ENCODE measurements at places on chromosomes 13 and 19.

GRCh38 chr13:89988206-89988605 is 1359.3 kb upstream of the MIR17HG start:
- no peak for DNase-seq

- no peak for DNase-seq
These were observed 744.1 kb downstream of the UQCRFS1 start for GRCh38 chr19:28468701-28469459.

DNA sequence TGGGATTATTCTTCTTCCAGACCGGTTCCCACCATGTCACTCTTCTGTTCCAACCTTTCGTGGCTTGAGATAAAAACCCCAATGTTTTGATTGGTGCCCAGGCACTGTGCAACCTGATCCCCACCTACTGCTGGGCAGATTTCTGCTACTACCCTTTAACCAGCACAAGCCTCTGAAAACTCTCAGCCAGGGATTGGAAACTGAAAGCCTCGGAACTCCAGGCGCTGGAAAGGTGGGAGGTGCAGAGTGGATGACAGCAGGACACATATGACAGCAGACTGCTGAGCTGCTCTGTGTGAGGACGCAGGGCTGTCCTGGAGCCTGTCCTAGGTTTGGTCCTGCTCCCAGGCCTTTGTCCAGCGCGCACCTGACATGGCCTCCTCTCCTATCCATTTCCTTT is 68.5 kb upstream of the GTF3A start:
- no peak for DNase-seq

DNA sequence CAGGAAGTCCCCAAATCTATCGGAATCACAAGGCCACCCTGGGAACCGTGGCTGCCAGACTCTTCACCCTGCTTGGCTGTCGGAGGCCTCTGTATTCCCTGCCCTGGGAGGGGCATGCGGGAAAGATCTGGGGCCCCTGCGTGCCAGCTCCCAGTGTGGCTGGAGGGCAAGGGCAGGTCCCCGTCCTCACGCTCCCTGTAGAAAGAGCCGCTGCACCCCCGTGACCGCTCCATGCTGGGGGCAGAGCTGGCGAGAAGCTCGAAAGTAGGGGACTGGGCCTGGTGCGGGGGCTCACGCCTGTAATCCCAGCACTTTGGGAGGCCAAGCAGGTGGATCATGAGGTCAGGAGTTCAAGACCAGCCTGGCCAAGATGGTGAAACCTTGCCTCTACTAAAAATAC is 208.4 kb upstream of the SOX1 start:
- DNase-seq: no peak

GRCh38 chr13:42649831-42650230 is 75.9 kb downstream of the TNFSF11 start:
- no peak for DNase-seq

DNA sequence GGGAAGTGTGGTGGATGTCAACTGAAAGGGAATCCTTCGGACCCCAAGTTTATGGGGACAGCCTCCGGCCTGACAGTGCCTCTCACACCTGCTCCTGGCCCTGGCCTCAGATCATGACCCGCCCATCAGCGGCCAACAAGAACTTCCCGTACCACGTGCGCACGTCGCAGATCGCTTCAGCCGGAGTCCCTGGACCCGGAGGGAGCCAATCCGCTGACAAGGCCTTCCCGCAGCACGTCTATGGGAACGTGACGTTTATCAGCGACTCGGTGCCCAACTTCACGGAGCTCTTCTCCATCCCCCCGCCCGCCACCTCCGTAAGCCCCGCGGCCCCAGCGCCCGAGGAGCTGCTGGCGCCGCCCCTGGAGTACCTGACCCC is 2.0 kb upstream of the MEGF8 start:
- DNase-seq: no peak

DNA sequence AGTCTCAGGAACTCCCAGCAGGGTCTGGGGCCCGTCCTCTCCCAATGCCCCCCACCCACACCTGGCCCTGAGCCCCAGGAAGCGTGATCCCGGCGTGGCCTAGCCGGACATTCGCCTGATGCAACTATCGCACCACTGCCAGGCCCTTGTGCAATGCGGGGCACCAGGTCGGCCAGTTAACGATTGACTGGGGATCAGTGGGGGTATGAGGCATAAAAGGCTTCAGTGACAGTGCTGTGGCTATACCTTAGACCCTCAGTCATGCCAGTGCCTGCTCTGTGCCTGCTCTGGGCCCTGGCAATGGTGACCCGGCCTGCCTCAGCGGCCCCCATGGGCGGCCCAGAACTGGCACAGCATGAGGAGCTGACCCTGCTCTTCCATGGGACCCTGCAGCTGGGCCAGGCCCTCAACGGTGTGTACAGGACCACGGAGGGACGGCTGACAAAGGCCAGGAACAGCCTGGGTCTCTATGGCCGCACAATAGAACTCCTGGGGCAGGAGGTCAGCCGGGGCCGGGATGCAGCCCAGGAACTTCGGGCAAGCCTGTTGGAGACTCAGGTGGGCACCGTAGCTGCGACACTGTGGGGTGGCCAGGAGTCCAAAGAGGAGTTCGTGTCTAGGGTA is at the start of gene ANGPTL8:
TSS of gene ANGPTL8 (plus strand) at position 243 of the 624 bp plus-strand sequence. CDS start at position 262, 19 bp downstream.
- no peak for DNase-seq

- DNase-seq: no peak
These were observed 46.2 kb downstream of the RNASEH2B start for GRCh38 chr13:50955798-50956197.

DNA sequence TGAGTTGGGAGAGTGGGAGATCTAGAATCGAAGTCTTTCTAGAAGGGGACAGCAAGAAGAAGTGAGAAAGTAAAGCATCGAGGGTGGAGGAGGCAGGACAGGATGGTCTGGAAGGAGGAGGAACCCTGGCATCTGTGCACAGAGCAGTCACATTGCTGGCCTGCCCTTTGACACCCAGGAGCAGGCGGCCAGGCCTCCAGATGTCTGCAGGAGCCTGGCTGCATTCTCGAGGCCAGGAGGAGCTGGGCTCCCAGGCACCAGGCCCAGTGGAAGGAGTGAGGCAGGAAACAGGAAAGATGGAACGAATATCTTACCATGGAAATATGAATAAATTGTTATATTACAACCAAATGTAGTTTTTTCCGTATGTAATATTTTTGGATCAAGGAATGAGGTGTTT is 27.7 kb upstream of the ARGLU1 start:
- no peak for DNase-seq

DNA sequence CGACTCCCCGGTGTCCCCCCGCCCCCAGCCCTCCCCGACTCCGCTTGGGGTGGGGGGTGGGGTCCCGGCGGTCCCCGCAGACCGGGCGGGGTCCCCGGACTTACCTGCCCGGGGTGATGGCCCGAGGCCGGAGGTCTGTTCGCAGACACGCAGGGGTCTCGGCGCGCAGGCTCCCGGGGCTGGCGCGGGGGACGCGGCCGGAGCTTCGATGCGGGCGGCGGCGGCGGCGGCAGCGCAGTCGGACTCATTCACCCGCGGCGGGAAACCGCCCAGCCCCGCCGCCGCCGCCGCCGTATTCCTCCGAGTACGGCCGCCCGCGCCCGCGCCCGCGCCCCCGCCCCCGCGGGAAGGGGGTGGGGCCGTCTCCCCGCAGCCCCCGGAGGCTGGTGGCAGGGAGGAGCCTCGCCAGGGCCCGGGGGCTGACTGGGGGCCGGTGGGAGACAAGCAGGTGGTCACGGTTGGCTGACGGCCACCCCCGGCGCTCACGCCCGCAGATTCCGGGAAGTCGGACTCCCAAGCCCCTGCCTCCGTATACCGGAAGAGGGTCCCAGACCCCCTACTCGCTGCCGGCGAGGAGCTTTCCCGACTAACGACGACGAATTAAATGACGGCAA is at the start of gene C2CD4C:
TSS of gene C2CD4C (minus strand) at position 246 of the 614 bp plus-strand sequence. CDS start 786 bp downstream, outside the sequence.
- no peak for DNase-seq

- DNase-seq: no peak
These were observed 4.8 kb upstream of the CEBPA start for GRCh38 chr19:33306853-33307792.

GRCh38 chr19:16184665-16185122 is 516 bp upstream of the FAM32A start:
- no peak for DNase-seq

DNA sequence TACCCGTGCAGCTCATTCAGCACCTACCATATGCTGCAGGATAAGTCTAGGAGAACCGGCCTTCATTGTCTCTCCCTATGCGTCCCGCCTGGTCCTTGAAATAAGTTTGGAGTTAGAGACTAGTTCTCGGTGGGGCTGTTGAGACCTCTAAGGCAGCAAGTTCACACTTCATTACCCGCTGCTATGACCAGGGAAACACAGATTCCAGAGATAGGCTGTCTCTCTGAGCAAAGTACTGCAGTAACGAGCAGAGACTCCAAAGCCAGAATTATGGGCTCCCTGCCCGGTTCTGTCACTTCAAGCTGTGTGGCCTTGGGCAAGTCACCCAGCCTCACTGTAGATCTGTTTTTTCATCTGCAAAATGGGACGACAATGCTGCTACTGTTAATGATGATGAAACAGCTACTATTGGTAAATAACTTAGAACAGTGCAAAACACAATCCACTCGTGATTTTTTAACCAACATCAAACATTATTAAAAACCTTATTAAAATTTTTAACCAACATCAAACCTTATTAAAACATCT is 184.1 kb downstream of the USP12 start:
- no peak for DNase-seq

GRCh38 chr19:31334101-31334848 is 15.0 kb downstream of the TSHZ3 start:
- DNase-seq: no peak

DNA sequence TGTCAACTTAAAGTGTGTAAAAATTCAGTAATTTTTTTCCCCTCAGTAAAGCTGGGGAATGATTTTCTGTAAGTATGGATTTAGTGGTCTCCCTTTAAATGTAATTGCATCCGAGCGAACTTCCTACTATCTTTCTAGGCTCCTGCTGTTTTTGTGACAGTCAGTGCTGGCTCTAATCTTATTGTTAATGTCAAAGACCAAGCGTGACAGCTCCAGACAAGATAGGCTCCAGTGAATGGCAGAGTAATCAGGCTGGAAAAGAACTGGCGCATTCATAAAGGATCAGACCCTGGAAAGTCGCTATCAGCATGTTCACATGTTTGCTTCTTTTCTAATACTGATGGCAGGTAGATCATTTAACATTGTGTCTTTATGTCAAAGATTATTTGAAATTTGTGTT is 908.0 kb upstream of the ATXN8OS start:
- no peak for DNase-seq

DNA sequence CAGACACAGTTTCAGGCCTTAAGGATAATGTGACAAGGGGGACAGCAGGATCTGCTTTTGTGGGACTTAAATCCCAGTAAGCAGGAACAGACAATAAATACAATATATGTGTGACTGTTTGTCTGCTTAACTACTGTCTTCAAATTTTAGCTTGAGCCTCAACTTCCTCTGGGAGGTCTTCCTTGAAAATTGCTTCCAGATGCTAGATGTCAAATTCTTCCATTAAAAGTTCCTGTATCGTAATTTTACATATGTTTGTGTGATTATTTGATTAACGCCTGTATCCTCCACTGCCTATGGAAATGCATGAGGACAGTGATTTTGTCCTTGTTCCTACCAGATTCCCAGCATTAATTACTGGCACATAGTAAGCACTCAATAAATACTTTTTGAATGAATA is 385.5 kb downstream of the NDFIP2 start:
- no peak for DNase-seq

GRCh38 chr19:39038098-39038497 is 5.7 kb upstream of the FBXO27 start:
- no peak for DNase-seq

GRCh38 chr13:112226320-112227002 is 149.7 kb upstream of the SPACA7 start:
- DNase-seq: no peak

- no peak for DNase-seq
These were observed 15.6 kb upstream of the CCNE1 start for GRCh38 chr19:29796173-29796573.

GRCh38 chr13:96769874-96770273 is 224.4 kb downstream of the OXGR1 start:
- DNase-seq: no peak

- DNase-seq: no peak
These were observed 245.0 kb upstream of the SERP2 start for GRCh38 chr13:44128552-44129001.

DNA sequence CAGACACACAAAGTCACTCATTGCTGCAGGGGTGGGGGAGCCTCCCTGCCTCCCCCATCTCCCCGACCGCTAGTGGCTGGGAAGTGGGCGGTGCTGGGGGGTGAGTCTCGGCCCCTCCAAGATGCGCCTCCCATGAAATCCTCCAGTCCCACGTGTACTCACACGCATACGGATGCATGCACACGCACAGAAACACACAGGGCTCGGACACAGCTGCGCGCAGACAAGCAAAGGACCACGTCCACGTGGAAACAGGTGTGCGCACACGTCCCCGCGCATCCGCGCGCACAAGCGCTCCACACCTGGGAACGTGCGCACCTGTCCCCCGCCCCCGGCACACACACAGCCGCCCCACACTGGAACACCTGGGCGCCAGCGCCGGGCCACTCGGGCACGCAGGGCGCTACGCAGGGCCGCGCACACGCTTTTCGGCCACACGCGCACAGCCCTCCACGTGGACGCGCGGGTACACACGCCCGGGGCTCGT is 687 bp downstream of the MATK start:
- DNase-seq: no peak

DNA sequence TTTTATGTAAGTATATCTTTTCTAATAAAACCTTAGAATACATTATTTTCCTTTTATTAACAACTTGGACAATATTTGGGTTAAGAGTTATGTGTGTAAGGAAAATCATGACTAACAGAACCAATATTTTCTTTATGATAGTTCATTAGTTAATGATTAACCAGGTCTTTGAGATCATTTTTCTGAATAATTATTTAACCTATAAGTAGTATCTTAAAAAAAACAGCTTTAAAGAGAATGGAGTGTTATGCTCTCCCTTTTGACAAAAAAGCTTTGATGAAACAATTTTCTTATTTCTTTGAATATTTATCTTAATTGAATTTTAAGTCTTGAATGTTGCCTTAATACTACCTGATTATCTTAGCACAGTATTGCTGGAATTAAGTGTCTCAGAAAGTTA is 3.8 kb downstream of the SLAIN1 start:
- no peak for DNase-seq

GRCh38 chr13:113491418-113491883 is 940 bp upstream of the DCUN1D2 start:
- no peak for DNase-seq

DNA sequence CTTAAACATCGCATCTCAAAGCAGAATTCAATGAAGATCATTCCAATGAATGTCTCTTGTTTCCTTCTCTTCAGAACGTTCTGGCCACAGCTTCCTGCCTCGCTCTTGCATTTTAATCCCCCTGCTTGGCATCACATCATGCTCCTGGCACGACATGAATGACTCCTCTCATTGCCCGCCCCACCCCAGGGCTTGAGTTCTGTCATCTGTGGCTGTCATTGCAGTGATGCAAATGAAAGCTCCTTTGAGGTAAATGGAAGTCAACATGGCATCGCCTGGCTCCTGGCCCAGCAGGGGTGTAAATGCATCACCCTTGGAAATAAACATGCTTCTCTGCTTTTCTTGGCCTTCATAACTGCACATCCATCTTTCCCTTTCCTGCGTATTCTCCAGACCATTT is 48.6 kb downstream of the SCEL start:
- DNase-seq: peak; percentile 85

Data from NCI-H1048 (cell line).